ENCODE measurements at places on chromosomes 1 and 21.

- no peak for DNase-seq
These were observed 98.6 kb downstream of the ZP4 start for GRCh38 chr1:237792149-237792548.

- peak; percentile 85 for DNase-seq
These were observed 6.6 kb downstream of the LIN28A start for GRCh38 chr1:26417111-26417759.

DNA sequence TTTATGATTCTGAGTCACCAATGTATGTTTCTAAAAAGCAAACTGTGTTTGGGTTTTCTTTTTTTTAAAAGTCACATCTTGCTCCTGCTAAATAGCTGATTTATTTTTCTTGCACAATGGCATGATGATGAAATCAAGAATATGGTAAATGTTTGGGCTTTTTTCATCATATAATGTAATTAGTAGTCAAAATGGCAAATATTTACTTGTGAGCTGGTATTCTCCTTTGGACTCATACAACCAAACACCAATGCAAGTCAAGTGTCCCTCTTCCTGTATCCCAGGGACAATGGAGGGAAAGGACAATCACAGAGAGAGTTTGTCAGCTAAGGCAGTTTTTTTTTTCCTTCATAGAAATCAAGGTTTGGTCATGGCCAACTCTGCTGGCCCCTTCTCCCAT is 94.6 kb upstream of the RALGPS2 start:
- no peak for DNase-seq

DNA sequence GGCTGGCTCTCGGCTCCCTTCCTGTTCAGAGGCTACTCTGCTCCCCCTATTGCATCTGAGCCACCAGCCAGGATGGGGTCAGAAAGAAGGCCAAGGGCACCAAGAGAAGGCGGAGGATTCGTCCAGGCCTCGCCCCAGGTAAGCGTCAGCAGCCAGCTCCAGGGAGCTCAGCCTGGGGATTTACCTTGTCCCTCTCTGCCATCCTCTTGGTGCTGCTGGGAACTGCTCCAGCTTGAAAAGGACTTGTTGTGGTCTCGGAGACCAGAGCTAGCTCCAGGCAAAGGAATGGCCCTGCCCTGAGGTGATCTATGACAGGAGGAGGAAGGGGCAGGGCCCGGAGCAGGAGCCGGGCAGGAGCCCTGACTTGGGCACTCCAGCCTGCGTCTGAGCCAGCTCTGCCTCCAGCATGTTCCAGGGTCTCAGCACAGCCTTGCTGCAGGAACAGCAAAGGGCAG is 113.7 kb upstream of the IFFO2 start:
- no peak for DNase-seq

- peak; percentile 14 for DNase-seq
These were observed 29.4 kb upstream of the USP24 start for GRCh38 chr1:55244476-55245099.

DNA sequence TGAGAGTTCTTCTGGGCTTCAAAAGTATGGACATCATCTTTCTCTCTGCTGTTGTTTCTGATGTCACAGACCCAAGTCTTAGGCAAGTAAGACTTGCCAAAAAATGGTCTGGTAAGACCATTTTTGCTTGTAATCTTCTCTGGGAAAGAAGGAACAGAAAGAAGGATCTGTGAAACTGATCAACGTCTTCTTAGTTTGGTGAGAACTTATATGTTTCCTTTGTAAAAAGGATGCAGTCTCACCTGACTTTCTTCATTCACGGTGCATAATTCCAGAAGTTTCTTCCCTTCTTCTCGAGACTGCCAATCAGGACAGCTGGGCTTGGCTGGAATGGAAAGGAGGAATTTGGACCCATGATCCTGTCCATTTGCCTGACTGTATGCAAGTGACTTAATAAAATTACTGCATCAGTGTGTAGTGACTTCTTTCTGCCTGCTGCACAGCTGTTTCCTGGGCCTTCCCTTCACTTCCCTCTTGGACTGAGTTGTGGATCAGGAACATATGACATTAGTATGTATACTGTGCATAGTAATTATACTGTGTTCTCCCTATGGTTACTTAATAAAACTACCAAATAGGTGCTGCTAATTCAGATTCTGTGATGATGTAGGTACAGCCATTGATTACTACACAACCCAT is 7.6 kb upstream of the DENND1B start:
- no peak for DNase-seq

Data from epithelial cell of prostate (primary cell).